ENCODE measurements at places on chromosomes 5 and 9. TPM values are rescaled to one million over a fixed set of nuclear protein-coding genes. Genes with fewer than 3 reads are reported as not detected.

DNA sequence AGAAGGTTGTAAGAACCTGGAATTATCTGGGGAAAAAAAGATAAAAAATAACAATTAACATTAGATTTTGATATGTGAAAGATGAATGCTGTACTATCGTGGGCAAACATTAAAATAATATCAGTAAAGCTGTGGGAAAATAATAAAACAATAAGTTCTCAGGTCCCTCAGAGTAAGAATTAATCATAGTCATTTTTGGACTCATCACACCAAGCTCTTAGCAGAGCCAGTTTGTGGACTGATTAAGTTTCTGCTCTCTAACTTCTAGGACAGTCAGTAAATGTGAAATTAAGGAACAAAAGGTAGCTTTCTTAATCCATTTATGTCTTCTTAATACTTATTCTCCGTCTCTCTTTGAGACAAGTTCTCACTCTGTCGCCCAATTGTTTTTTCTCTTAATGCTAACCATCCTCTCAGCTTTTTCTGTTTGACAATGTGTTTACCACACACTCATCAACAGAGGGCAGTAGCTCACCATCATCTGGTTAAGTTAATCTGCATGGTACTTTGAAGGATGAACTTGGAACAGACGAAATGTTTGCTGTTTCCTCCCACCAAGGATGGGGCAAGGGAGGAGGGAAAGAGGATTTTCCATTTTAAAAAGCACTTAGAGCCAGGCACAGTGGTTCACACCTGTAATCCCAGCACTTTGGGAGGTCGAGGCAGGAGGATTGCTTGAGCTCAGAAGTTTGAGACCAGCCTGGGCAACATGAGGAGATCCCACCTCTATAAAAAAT is 5.3 kb upstream of the ACO1 start:
- H3K4me3 ChIP-seq, result no peak overlapping the region
- DNase-seq, result no peak
- H3K27me3 ChIP-seq, result peaks cover 54% of the 10 kb centered on the region
- H3K27ac ChIP-seq, result no peak overlapping the region

- no peak for DNase-seq
- no peak overlapping the region for H3K27ac ChIP-seq
- H3K4me3 ChIP-seq, result no peak overlapping the region
- H3K36me3 ChIP-seq, result no peaks in the 10 kb centered on the region
- no peaks in the 10 kb centered on the region for H3K4me1 ChIP-seq
Measured at GRCh38 chr9:70791936-70792335, 329.5 kb downstream of the TRPM3 start.

GRCh38 chr5:175712681-175713085 is 54.8 kb downstream of the HRH2 start:
- H3K27me3 ChIP-seq, result peaks cover 4% of the 10 kb centered on the region
- H3K36me3 ChIP-seq, result peaks cover 4% of the 10 kb centered on the region
- H3K27ac ChIP-seq, result no peak overlapping the region
- no peak for DNase-seq
- H3K4me1 ChIP-seq, result no peaks in the 10 kb centered on the region
- H3K4me3 ChIP-seq, result no peak overlapping the region

DNA sequence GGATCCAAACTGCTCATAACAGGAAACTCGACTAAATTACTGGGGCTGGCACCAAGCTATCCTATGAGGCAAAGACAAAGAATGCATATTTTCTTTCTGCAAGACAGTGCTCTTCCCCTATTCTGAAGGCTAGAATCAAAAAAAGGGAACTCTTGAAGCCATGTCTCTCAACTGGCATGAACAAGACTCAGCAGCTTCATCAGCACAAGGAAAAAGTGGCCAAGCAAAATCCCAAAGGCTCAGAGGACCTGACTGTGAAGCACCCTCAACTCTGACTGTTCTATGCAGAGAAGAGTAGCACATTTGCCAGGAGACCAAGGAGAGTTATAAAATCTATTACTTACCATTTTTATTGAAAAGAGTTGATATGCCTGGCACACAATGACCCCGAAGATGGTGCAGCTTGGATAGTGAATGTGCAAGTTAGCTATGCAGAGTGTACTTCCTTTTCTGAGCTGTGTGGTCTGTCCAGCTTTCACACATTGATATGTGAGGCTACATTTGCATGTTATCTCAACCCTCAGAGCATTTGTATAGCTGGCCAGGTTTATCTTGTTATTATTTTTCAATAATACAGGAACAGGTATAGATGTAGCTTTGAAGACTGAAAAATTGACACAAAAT is 51.0 kb upstream of the FYB1 start:
- no peak for DNase-seq
- H3K27ac ChIP-seq, result no peak overlapping the region
- H3K36me3 ChIP-seq, result no peaks in the 10 kb centered on the region
- no peaks in the 10 kb centered on the region for H3K4me1 ChIP-seq
- no peak overlapping the region for H3K4me3 ChIP-seq
- no peaks in the 10 kb centered on the region for H3K27me3 ChIP-seq

- H3K4me1 ChIP-seq, result peaks cover 10% of the 10 kb centered on the region
- peaks cover 12% of the 10 kb centered on the region for H3K36me3 ChIP-seq
- DNase-seq, result no peak
- H3K27ac ChIP-seq, result no peak overlapping the region
- no peaks in the 10 kb centered on the region for H3K27me3 ChIP-seq
- no peak overlapping the region for H3K4me3 ChIP-seq
Measured at GRCh38 chr9:128892221-128892921, 10.4 kb downstream of the LRRC8A start.

GRCh38 chr9:27581826-27582225 is 8.5 kb upstream of the C9orf72 start:
- DNase-seq, result no peak
- no peaks in the 10 kb centered on the region for H3K27me3 ChIP-seq
- H3K4me1 ChIP-seq, result no peaks in the 10 kb centered on the region
- no peak overlapping the region for H3K4me3 ChIP-seq

GRCh38 chr9:105673850-105674387 is 11.7 kb downstream of the TAL2 start:
- no peak overlapping the region for H3K4me3 ChIP-seq
- DNase-seq, result no peak
- no peak overlapping the region for H3K27ac ChIP-seq

GRCh38 chr9:96565671-96566497 is 53.8 kb downstream of the CDC14B start:
- H3K4me3 ChIP-seq, result peak overlapping the region; percentile 90
- peaks cover 9% of the 10 kb centered on the region for H3K4me1 ChIP-seq
- H3K27ac ChIP-seq, result peak overlapping the region; percentile 94
- H3K36me3 ChIP-seq, result no peaks in the 10 kb centered on the region
- no peaks in the 10 kb centered on the region for H3K27me3 ChIP-seq

DNA sequence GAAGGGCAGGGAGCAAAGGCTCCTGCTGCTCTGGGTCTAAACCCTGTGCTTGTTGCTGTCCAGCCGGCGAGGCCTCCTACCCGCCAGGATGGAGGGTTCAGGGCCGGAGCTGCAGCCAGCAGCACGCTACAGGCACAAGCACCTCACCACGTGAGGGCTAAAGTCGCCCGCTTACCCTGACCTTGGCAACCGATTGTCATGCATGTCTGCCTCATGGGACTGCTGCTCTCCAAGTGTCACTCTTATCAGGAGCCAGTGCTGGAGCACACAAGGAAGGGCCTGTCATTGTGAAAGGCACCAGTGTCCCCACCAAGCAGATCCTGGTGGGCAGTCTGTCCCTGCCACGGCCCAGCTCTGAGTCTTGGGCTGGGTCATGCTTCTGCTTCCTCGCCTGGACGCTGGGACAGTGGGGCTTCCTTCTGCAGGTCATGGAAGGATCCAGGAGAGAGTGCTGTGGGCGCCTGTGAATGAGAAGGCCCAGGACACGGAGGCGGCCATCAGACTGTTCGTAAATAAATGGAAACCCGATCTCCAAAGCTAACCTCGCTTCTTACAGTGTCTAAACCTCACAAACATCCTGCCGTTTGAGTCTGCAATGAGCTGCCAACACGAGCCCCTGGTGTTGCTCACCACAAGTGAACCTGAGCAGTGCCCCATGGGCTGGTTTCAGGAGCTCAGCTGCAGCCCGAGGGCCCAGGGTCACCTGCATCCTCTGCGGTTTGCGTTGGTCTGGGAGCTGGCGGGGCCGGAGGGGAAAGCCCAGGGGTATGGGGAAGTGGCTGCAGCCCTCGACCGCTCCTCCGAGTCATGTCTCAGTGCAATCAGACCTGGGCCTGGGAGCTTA is 58.2 kb upstream of the RXRA start:
- no peak overlapping the region for H3K27ac ChIP-seq
- H3K4me3 ChIP-seq, result no peak overlapping the region
- peaks cover 24% of the 10 kb centered on the region for H3K4me1 ChIP-seq
- peaks cover 17% of the 10 kb centered on the region for H3K27me3 ChIP-seq

DNA sequence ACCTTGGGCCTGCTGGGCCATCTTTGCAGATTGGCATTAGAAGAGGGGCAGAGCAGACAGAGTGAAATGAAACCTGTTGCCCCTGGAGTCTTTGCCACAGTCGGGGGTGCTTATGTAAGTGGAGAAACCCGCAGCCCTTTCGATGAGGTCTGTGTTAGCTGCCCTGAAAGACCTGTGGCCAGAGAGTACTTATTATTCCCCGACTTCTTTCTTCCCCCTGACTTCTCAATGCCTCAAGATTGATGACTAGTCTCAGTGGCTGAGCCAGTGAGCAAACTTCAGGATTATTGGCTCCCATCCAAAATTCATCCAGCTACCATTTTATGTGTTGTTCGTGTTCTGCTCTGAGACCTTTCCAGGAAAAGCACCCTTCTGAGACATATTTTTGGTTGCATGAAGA is 7.6 kb downstream of the NTRK2 start:
- peaks cover 25% of the 10 kb centered on the region for H3K27me3 ChIP-seq
- no peak for DNase-seq
- H3K36me3 ChIP-seq, result peaks cover 23% of the 10 kb centered on the region
- no peak overlapping the region for H3K27ac ChIP-seq
- peaks cover 23% of the 10 kb centered on the region for H3K4me1 ChIP-seq
- peak overlapping the region; percentile 51 for H3K4me3 ChIP-seq

DNA sequence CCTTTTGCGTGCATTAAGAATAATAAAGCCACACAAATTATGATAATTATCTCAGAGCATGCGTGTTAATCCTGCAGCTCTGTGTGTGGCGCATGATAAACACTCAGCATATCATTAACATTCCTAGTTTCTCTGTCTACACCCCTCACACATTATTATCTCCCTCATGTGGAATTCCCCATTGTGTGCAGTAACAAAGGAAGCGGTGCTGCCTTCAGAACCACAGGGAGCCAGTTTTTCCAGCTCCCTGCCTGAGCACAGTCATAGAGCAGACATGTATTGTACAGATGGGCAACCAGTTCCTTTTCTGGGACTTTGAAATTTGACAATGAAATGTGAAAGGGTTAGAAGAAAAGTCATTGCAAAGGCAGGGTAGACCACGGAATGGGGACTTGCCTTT is 1365.5 kb upstream of the CDH9 start:
- H3K36me3 ChIP-seq, result peaks cover 4% of the 10 kb centered on the region
- H3K4me3 ChIP-seq, result peak overlapping the region; percentile 20
- no peak for DNase-seq
- H3K27ac ChIP-seq, result peak overlapping the region; percentile 27
- H3K4me1 ChIP-seq, result no peaks in the 10 kb centered on the region

- H3K27ac ChIP-seq, result no peak overlapping the region
- H3K4me1 ChIP-seq, result peaks cover 25% of the 10 kb centered on the region
- no peak for DNase-seq
- H3K36me3 ChIP-seq, result no peaks in the 10 kb centered on the region
- no peaks in the 10 kb centered on the region for H3K27me3 ChIP-seq
Measured at GRCh38 chr5:78923622-78923970, 61.5 kb downstream of the ARSB start.

DNA sequence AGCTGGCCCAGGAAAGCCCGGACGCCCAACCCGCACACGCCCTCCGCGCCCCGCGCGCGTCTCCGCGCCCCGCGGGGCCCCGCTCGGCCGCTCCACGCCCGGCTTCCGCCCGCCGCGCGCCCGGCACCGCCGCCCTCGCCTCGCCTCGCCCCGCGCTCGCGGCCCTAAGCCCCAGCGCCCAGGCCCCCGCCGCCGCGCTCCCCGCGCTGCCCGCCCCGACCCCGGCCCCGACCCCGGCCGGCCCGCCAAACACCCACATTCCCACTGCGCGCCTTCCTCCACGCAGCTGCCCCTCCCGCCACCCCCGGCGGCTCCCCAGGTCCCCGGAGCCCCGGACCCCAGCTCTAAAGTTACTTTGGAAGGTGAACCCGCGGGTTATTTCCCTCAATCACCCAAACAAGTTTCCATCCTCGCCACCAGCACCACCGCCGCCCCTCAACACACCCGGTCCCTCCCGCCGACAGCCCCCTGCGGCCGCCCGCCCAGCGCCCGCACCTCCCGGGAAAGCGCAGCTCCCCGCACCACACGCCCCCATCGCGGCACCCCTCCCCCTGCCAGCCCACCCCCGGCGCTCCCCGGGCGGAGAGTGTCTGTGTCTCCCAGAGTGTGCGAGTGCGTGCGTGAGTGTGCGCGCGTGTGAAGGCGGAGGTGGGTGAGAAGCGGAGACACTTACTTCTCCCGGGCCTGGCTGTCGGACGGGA is 439 bp downstream of the SSBP2 start:
- H3K4me3 ChIP-seq, result peak overlapping the region; percentile 92
- no peak for DNase-seq
- peaks cover 4% of the 10 kb centered on the region for H3K36me3 ChIP-seq
- H3K27ac ChIP-seq, result peak overlapping the region; percentile 92

DNA sequence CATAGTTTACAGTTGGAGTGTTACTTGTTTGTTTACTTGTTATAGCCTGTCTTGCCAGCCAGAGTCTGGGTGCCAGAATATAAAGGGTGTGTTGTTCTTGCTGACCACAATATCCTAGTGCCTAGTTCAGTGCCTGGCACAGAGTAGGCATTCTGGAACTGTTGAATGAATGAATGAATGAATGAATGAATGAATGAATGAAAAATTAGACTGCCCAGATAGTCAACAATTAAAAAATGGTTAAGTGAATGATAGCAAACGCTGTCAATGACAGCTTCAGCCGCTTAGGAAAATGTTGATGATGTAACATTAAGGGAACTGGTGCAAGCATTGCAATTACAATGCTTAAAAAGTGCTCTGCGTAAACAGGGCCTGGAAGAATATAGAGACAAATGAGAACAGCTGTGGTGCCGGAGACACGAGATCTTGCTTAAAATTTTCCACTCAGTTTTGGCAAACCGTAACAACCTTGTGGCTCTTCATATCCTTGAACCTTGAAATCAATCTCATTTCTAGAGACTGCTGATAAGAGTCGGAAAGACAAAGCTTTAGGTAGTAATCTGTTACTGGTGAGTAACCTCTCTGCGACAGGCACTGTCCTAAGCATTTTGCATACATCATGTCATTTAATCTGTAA is 4.7 kb upstream of the TTLL11 start:
- no peak for DNase-seq
- peaks cover 42% of the 10 kb centered on the region for H3K27me3 ChIP-seq
- no peak overlapping the region for H3K4me3 ChIP-seq
- no peak overlapping the region for H3K27ac ChIP-seq
- H3K36me3 ChIP-seq, result no peaks in the 10 kb centered on the region

GRCh38 chr5:112293587-112293986 is 125.5 kb downstream of the EPB41L4A start:
- H3K4me1 ChIP-seq, result peaks cover 9% of the 10 kb centered on the region
- peaks cover 6% of the 10 kb centered on the region for H3K36me3 ChIP-seq
- no peaks in the 10 kb centered on the region for H3K27me3 ChIP-seq
- no peak for DNase-seq
- no peak overlapping the region for H3K27ac ChIP-seq

Gene EIF4EBP3
- 4.8 TPM for total RNA-seq

Gene ADAMTS16
- total RNA-seq, result 2.0 TPM

Gene PCDHGA3
- 0.27 TPM for total RNA-seq

Gene PCDHA10
- 20.3 TPM for total RNA-seq

Gene ARHGEF28
- 44.1 TPM for total RNA-seq

Gene PCAT7
- 10.0 TPM for total RNA-seq

Gene IFNK
- total RNA-seq, result not detected

All from type B pancreatic cell (in vitro differentiated cells).